ENCODE measurements at places on chromosomes 16 and 17. TPM values are rescaled to one million over a fixed set of nuclear protein-coding genes. Genes with fewer than 3 reads are reported as not detected.

Gene C17orf67
- total RNA-seq = 0.91 TPM

Gene PRCD
- total RNA-seq = 4.5 TPM

Gene PIPOX
- 1.2 TPM for total RNA-seq

Gene CSH2
- not detected for total RNA-seq

Gene ARHGAP27
- 3.1 TPM for total RNA-seq

Gene ENPP7
- total RNA-seq = not detected

Gene KREMEN2
- total RNA-seq = not detected

Gene AGRP
- total RNA-seq = not detected

Gene HEATR3
- total RNA-seq = 27.0 TPM

Gene TNFRSF17
- 0.10 TPM for total RNA-seq

Gene ATP2C2
- total RNA-seq = not detected

Gene LGALS9B
- total RNA-seq = not detected

Gene SHCBP1
- 3.8 TPM for total RNA-seq

Gene ASGR1
- 0.26 TPM for total RNA-seq

Gene HYDIN
- total RNA-seq = 0.23 TPM

Gene TMEM106A
- total RNA-seq = 6.5 TPM

Gene KRTAP4-1
- not detected for total RNA-seq

Gene FKBP10
- 1,383 TPM for total RNA-seq

Gene RAB26
- total RNA-seq = 1.2 TPM

Gene GPR142
- total RNA-seq = 0.26 TPM

Gene CORO1A
- 0.33 TPM for total RNA-seq

Gene QPRT
- total RNA-seq = 13.9 TPM

Gene ITGA2B
- total RNA-seq = 0.30 TPM

Gene TMEM92
- 0.07 TPM for total RNA-seq

Gene KPNB1
- total RNA-seq = 374 TPM

Gene KCNH4
- total RNA-seq = not detected

Gene GCGR
- not detected for total RNA-seq

Gene OR4D1
- total RNA-seq = not detected

Gene TMEM88
- 0.13 TPM for total RNA-seq

Gene NRN1L
- total RNA-seq = not detected

Gene VTN
- 3.4 TPM for total RNA-seq
